ENCODE measurements at places on chromosomes 1 and 21. TPM values are rescaled to one million over a fixed set of nuclear protein-coding genes. Genes with fewer than 3 reads are reported as not detected.

- DNase-seq = no peak
These were observed 262.9 kb downstream of the PLA2G4A start for GRCh38 chr1:187091666-187092065.

DNA sequence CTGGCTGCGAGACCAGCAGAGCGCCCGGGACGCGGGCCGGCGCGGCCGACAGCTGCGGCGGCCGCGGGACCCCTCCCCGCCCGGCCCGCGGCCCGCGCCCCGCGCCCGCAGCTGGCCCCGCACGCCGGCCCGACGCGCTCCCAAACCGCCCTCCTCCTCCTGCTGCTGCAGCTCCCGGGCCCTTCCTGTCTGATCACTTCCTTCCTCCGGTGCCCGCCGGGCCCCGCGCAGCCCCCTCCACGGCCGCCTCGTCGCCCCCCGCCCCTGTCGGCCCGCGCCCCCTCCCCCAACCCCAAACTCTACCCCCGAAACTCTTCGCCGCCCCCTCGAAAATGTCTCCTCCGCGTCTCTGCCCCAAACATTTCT lies 594 bp downstream of the LUZP1 start:
- peak; percentile 62 for DNase-seq

GRCh38 chr1:198915327-198916231 lies 276.7 kb downstream of the PTPRC start:
- DNase-seq = no peak

The RORC gene
- total RNA-seq = 0.78 TPM

GRCh38 chr1:166170726-166171125 lies 3.9 kb upstream of the FAM78B start:
- no peak for DNase-seq

The KCNJ9 gene
- not detected for total RNA-seq

DNA sequence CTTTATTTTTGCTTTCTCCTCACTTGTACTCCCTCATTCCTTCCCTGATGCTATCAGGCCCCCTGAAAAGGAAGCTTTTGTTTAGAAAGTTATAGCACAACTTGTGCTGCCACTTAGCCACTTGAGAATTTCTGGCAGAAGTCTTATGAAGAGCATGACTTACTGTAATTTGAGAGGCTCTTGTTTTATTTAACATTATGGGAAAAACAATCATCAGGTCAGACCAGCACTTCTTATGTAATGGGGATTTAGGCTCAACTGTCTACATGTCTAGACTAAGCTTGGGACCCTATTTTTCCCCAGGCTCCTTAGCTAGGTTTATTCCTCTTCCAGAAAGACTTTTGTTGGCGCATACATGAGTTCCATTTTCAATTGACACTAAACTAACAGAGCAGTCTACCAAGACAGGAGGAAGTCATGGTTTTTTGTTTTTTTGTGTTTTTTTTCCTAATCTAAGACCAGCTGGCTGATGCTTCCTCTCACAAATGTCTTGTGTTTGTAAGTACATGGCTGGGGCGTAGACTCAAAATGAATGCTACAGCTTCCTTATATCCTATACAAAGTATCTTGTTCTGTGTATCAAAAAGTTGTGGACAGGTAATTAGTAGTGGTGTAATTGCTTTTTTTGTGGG lies 31.5 kb downstream of the TNFSF4 start:
- no peak for DNase-seq

- DNase-seq = no peak
These were observed 35.9 kb upstream of the NFASC start for GRCh38 chr1:204834752-204835151.

DNA sequence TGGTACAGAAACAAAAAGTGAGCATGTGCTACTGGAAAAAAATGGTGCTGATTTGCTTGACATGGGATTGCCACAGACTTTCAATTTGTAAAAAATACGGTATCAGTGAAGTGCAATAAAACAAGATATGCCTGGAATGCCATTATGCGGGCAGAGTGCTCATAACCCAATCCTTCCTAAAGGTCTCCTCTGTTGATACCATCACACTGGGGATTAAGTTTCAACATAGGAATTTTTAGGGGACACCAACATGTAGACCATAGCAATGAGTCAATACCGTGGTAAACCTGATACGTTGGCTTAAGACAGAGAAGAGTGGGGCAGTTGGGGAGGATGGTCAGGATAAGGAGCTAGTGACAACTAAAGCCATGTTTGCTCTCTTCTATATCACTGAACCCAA lies 20.5 kb downstream of the MX1 start:
- DNase-seq = no peak

DNA sequence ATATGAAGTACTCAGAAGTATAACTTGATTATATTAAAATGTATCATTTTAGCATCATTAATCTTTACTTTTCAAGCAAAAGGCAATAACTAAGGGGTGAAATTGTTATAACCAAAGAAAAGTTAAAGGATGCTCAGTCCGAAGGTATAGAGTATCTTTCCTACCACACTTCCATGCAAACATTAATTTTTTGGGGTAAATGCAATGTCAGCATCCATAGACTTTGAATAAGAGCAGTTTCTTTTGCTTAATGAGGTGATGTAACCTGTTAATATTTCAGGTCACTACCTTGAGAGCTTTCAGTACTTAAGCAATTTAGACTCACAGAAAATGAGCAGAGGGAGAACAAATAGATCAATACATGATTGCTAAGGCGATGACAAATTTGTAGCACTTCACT lies 1093.5 kb downstream of the PLA2G4A start:
- no peak for DNase-seq

DNA sequence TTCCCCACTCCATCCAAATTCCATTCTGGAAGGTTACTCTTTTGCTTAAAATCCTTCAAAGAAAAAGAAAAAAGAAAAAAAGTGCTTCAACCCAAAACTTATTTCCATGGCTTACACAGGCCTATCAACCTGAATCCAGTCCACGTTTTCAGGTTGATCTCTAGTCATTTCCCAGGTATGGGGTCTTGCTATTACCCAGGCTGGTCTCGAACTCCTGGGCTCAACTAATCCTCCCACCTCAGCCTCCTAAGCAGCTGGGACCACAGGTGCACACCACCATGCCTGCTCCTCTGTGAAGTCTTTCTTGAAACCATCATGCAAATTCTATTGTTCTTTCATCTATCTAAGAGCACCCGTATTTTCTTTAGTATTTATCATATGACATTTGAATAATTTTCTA lies 7.6 kb downstream of the RNF19B start:
- DNase-seq = no peak

DNA sequence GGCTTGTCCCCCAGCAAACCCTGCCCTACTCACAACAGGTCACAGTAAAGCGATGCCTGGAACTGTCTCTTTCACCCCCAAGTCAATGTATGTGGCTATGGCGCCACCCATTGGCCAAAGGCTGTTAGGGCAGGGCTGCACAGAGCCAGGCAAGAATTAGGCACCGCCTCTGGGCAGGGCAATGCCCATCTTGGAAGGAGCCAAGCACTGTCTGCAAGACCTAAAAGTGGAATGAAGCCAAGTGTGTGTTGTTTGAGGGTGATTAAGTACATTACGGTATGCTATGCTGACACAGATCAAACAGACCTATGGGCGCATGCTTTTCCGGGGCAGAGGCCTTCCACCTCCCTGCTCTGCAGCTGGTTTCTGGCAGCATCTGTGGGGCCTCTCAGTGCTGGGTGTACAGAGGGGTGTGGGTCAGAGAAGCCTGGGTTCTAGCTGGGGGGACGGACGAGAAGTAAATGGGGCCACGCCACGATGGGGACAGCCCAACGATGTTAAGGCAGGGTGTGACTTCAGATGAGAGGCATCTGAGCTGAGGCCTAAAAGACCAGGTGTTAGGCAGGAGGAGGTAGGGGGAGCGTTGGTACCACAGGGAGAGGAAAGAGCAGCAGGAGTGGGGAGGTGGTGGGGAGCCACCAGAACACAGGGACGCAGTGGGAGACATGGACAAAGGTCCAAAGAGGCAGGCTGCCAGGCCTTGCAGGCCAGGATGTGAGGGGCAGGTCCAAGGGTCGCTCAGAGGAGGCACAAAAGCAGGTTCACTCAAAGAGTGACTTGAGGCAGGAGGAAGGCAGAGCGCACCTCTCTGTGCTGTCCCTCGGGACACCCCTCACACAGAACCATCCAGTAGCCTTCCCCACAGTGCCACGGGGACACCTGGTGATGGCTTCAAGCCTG lies 49.8 kb downstream of the ACOT7 start:
- peak; percentile 74 for DNase-seq

DNA sequence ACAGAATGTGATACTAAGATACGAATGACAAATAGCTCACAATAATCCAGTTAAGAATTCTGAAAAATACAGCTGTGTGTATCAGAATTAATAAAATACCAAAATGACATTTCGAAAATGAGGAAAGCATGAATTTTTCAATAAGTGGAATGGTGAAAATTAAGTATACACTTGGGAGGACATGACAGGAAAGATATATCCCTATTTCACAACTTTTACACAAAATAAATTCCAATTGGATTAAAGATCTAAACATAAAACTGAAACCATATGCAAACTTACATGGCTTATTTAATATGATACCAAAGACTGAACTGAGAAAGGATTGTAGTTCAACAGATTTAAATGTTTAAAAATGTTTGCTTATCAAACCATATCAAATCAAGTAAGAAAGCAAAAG lies 510.4 kb upstream of the ADAMTS5 start:
- DNase-seq = no peak

DNA sequence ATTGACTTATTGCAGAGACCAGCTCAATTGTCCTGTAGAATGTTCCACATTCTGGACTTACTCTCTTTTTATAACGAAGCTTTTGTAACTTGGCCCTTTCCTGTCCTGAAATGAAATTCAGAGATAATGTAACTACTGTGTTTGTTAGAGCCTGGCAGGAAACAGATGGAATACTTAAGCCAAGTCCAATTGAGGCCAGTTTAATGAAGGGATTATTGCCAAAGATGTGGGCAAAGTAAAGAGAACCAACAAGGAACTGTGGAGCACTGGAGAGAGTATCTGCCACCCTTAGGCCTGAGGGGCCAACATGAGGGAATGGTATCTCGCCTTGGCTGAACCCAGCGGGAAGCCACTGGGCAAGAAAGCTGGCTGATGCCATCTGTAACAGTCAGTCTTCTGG lies 32.9 kb downstream of the MFSD2A start:
- DNase-seq = no peak

The HCN3 gene
- total RNA-seq = 3.4 TPM

The S100PBP gene
- 114 TPM for total RNA-seq

DNA sequence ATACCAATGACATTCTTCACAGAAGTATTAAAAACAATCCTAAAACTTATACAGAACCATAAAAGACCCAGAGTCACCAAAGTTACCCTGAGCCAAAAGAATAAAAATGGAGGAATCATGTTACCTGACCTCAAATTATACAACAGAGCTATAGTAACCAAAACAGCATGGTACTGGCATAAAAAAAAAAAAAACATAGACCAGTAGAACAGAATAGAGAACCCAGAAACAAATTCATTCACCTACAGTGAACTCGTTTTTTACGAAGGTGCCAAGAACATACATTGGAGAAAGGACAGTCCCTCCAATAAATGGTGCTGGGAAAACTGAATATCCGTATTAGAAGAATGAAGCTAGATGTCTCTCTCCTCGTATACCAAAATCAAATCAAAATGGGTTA lies 2.6 kb upstream of the GNG5 start:
- DNase-seq = no peak

DNA sequence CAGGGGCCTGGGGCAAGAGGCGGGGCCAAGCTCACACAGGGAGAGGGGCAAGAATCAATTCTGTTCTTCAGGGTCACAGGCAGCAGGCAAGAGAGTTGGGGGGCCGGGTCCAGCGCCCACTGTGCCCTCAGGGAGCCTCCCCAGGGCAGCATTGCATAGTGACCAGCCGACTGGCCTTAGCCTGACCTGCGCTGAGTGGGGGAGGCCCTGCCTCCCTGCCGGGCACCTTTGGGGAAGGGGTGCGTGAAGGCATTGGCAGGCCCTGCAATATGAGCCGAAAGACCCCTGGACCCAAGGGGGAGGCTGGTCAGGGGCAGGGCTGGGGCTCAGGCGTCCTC lies 12.2 kb downstream of the SCNN1D start:
- no peak for DNase-seq

- DNase-seq = peak; percentile 73
These were observed 8.0 kb upstream of the COL6A1 start for GRCh38 chr21:45973475-45974072.

The RAB29 gene
- 69.0 TPM for total RNA-seq

GRCh38 chr1:156697481-156697880 lies 7.9 kb downstream of the CRABP2 start:
- no peak for DNase-seq

The LCE3E gene
- total RNA-seq = not detected

GRCh38 chr1:54794451-54795355 lies 6.4 kb downstream of the TTC22 start:
- DNase-seq = no peak

GRCh38 chr1:38941527-38942019 lies at the start of gene RHBDL2:
RHBDL2 (minus strand) TSS chr1:38941830; CDS start chr1:38919212, 22,618 bp downstream.
- DNase-seq = no peak

GRCh38 chr21:14071902-14072734 lies 138.6 kb downstream of the LIPI start:
- no peak for DNase-seq

The FHL3 gene
- 53.6 TPM for total RNA-seq

The RBP7 gene
- 1.5 TPM for total RNA-seq

The BSND gene
- total RNA-seq = not detected

The SUSD4 gene
- 1.1 TPM for total RNA-seq

GRCh38 chr1:57600424-57600823 lies 176.6 kb upstream of the DAB1 start:
- DNase-seq = no peak

GRCh38 chr1:180997843-180998504 lies 24.7 kb downstream of the STX6 start:
- DNase-seq = no peak

The CASQ1 gene
- total RNA-seq = not detected
